SIG-M5 (cell line): ENCODE measurements at places on chromosomes 12 and 14.

GRCh38 chr12:102806592-102806991, 110.5 kb downstream of the PAH start:
- DNase-seq = no peak

GRCh38 chr14:68587931-68588330, 204.9 kb downstream of the ZFP36L1 start:
- no peak for DNase-seq

- no peak for DNase-seq
Measured at GRCh38 chr12:55982319-55982936, 8.6 kb downstream of the RAB5B start.

DNA sequence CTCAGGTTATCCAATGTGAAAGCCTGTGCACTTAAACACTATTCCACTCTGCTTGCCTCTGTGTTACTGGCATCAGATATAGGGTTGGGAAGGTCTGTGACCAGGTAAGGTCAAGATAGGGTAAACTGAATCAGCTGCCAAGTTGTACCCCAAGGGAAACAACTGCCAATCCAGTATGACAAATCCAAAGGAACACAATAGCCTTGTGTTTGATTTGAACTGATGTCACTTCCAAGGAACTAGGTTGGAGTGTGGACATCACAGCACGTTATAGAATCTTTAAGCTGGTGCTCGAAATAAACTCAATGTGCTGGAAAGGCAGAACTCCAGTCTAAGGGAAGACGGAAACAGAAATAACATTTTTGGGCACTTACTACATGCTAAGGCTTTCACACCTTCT, 223.4 kb upstream of the BTG1 start:
- no peak for DNase-seq

DNA sequence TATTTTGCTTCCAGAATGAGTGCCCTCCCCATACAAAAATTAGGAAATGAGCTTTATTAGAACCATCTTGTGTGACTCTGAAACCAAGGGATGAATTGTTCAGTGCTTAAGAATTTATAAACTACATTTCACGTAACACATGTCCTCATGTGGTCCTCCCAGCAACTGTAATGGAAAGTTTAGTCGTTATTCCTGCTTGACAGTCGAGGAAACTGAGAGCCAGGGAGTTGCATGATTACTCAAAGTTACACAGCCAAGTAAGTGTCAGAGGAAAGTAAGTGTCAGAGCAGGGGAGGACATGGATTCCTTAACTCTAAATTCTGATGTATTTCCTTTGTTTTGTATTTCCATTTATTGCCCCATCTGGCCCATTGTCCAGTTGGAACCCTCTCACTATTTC, 453.9 kb downstream of the FUT8 start:
- no peak for DNase-seq
